Psoas muscle (tissue), 8 donors: ENCODE measurements at places on chromosomes 12 and 14.
A peak's percentile ranks its signal among the peaks of the same experiment; 100 is the strongest.

DNA sequence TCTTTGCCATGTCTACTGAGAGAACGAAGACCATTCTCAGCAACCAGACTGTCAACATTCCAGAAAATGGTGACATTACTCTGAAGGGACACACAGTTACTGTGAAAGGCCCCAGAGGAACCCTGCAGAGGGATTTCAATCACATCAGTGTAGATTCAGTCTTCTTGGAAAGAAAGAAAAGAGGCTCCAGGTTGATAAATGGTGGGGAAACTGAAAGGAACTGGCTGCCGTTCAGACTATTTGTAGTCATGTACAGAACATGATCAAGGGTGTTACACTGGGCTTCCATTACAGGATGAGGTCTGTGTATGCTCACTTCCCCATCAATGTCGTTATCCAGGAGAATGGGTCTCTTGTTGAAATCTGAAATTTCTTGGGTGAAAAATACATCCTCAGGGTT lies 29.7 kb upstream of the PSMA6 start:
- DNase-seq, result no peak

GRCh38 chr14:105484997-105485393 lies 1.7 kb upstream of the CRIP1 start:
- no peak for DNase-seq

- no peak for DNase-seq
Observed at GRCh38 chr12:61037792-61038191, 1222.4 kb upstream of the USP15 start.

GRCh38 chr12:61254225-61254624 lies 1006.0 kb upstream of the USP15 start:
- DNase-seq, result no peak

- DNase-seq, result no peak
Observed at GRCh38 chr12:72315858-72316257, 43.7 kb downstream of the TRHDE start.

GRCh38 chr12:51820526-51821439 lies 27.7 kb downstream of the FIGNL2 start:
- DNase-seq, result peak; percentile 64

- no peak for DNase-seq
Observed at GRCh38 chr12:71686658-71687025, 760 bp downstream of the TMEM19 start.

DNA sequence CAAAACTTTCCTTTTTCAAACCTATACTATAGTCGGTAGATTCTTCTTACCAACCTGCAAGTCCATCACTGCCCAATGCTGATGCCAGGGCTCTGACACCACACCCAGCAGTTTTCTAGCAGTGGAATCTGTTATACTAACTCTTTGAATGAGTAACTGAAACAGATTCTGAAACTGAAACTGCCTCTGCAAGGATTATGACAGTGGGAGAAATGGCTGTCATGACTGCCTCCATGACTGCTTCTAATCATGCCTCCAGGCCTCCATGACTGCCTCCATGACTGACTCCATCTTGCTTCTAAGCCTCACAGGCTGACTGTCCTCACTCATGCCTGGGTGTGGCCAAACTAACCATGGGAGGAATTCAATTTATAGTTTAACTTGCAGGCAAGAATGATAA lies 29.4 kb upstream of the OXA1L start:
- no peak for DNase-seq

- DNase-seq, result no peak
Observed at GRCh38 chr14:90871605-90872233, 55.5 kb upstream of the TTC7B start.

- DNase-seq, result no peak
Observed at GRCh38 chr12:109553906-109554500, 19.3 kb downstream of the MMAB start.

DNA sequence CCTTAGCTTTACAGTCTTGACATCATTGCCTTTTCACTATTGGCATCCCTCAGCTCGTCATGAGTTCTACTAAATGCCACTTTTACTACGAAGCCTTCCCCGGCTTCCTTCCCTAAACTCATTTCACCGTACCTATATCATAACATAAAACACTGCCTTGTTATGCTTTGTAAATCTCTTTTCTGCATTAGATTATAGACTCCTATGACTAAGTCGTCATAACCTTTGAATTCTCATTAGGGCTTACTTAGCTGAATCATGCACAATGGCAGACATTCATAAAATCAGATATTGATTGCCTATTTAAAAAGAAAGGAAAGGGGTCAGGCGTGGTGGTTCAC lies 21.0 kb downstream of the BTG1 start:
- no peak for DNase-seq

DNA sequence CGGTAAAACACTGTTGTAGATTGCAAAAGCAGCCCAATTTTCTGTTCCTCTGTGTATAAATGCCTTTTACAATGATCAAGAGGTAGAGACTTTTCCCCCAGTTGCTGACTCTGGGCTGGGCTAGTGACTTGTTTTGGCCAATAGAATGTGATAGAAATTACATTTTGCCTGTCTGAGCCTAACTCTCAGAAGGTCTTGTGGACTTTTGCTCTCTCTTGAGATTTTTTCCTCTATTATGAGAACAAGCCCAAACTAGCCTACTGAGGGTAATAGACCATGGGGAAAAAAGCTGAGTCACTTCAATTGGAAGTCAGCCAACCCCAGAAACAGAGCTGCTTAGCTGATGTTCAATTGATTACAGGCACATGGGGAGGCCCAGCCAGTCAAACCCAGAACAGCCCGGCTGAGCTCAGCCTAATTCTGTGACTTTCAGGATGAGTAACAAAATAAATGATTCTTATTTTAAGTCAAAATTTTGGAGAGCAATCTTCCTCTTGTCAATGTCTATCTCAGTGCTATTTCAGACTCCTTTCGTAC lies 61.4 kb downstream of the MYF5 start:
- DNase-seq, result peak; percentile 11

- no peak for DNase-seq
Observed at GRCh38 chr12:28388879-28389278, 198.6 kb downstream of the CCDC91 start.

GRCh38 chr14:42921901-42922300 lies 1315.2 kb downstream of the LRFN5 start:
- DNase-seq, result no peak

DNA sequence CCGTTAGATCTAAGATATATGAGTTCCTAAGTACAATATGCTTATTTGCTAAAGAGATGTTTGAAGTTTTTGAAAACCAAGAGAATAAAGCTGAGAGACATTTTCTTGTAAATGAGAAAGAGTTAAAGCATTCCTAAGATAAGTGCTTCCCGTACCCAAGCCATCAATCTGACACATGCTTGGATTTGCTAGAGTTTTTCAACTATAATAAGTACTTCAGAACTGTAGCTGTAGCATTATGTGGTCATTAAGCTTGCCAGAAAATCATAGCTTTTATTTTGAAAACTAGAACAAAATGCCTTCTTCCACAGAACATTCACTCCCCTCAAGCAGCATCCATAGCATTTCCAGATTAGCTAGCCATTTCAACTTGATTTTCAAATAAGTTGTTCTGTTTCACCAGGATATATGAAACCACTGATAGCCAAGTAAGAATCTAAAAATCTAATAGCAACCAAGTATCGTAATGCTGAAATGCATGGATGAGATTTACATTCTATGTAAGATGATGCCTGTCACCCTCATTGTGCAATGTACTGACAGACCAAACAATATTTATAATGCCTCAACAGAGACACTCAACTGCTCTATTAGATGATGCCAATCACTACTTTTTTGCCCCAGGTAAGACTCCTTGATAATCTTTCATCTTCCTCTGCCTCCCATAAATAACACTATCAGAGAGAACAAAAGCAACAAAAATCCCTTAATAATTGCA lies 8.0 kb downstream of the SNW1 start:
- no peak for DNase-seq

- no peak for DNase-seq
Observed at GRCh38 chr12:15842108-15842507, 40.1 kb upstream of the STRAP start.
